Stromal cell of bone marrow (primary cell): ENCODE measurements at places on chromosomes 3 and 15.

GRCh38 chr3:101817992-101818391 is 31.3 kb upstream of the NFKBIZ start:
- DNase-seq: no peak

DNA sequence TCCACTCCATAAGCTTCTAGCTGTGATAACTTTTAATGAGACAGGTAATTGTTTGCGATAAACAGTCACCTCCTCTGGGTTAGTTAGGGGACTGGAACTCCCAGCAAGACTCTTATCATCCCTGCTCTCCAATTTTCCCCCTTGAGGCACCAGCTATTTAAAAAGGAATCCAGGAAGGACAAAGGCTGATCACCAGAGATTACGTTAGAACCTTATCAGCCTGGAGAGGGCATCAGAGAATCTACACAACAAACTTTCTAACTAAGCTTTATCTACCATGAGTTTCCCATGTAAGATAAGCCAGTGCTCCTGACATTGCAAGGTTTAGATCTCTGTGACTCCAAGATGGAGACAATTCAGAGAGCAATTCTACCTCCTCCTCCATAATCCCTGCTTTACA is 31.3 kb downstream of the GPR176 start:
- no peak for DNase-seq

DNA sequence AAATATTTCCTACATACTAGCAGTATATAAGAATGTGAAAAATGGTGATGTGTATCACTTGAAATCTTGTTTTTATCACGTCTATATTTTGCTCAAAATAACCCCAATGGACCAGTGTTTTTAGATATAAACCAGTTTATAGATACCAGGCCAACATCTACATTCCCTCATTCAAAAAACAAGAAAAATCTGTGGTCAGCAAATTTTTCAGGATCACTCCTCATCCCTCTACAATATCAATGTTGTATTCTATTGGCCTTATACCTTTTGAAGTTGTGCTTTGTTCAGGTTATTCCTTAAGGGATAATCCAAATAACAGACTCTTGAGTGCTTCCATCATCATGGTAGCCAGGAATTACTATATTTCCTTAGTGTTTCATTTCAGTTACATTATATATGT is 332.9 kb upstream of the ARRDC4 start:
- no peak for DNase-seq

DNA sequence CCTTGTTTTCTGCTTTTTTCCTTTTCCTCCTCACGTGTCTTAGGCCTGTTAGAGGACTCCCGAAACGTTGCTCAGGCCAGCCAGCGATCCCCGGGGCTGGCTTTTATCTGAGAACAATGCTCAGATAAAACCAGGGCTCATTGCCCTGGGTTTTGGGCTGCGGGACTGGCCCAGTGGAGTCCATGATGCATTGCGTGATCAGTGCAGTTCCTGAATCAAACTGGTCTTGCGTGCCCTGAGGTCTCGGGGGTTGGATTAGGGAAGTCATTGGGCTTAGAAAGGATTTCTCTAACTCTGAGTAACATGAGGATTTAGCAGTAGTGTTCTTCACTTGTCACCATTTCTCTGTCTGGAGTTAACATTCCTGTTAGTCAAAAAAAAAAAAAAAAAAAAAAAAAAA is 66.3 kb downstream of the CCR1 start:
- no peak for DNase-seq

- DNase-seq: no peak
Measured at GRCh38 chr15:27458345-27459084, 487.5 kb downstream of the GABRG3 start.

DNA sequence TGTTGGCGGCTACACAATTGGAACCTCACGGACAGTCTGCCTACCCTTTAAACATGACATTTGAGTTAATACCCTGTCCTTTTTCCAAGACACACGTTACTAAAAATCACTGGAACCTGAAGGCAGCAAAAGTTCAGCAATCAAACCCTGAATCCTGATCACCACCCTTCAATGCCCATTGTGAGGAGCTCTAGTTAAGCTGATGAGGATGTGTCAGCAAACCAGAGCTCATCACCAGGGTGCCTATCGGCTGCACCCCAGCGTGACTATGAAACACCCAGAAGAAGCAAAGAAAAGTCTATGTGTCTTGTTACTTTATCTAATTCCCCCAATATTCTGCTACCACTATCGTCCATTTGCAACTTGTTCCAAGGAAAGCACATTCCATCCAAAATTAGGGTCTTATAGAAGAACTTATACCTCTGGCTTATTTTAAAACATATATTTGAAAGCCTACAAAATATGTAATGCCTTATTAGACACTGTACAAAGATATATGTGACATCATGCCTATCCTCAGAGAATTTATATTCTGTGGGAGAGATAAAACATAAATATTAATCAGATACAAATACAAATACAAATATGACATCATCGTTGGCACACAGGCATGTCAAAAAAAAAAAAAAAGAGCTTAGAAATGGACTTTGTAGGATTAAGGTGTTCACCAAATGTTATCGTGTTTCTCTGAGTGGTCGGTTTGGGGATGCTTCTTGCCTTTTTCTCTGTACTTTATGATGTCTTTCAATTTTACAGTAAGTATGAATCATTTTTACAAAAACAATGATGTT is 219.7 kb upstream of the SETMAR start:
- no peak for DNase-seq

- no peak for DNase-seq
Measured at GRCh38 chr3:133987136-133987535, 42.6 kb downstream of the SLCO2A1 start.

DNA sequence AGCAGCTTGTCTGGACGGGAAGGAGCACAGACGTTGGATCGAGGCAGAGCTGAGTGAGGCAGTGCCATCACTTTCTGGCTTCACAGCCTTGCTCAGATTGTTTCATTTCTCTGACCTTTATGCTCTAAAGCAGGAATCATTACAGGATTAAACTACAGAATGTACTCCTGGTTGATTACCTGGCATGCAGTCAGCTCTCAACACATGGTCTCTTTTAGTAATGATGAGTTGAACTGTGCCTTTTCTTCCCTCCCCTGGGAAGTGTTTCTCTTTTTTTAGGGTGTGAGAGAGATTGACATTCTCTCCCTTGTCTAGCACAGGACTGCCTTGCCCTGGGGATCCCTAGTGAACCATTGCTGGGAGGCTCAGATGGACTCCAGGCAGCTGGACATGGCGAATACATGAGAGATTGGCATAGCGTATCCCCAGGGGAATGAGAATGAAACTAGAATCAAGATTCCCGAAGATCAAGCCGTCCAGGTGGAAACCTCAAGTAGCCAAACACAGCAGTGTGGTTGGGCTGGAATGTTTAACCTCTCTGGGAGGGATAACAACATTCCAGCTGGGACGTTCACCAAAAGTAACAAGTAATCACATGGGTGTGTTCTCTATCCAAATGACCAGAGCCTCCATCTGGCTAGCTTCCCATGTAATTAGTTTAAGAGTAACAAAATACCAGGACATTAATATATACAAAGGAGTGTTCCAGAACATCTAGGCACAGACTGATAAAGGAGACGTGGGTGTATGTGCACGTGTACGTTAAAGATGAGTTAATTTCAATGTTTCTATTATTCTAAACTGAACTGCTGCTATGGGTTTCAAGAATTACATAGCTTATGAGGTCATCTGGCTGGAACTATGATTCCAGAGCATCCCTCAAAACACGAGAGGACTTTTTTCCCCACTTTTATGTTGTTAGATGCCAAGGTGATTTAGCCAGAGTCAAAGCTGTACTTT is 118.6 kb upstream of the NR2E3 start:
- DNase-seq: no peak

DNA sequence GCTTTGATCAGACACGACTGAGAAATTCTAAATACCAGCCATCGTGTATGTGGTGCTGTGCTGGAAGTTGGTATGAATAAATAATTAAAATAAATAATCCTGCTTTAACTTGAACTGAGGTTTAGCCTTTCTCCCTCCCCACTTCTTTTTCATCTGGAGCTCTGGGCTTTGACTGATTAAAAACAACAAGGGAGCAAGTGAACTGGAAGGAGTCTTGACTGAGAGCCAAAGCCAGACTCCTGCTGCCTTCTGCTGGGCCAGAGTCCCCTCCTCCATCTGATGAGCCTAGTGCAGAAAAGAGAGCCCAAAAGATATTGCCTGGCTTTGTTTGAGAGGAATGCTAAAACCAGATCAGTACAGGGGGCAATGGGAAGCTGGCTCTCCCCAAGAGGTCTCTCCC is 96.0 kb downstream of the CCNL1 start:
- DNase-seq: no peak

- DNase-seq: no peak
Measured at GRCh38 chr15:76866008-76866407, 39.1 kb downstream of the SCAPER start.

DNA sequence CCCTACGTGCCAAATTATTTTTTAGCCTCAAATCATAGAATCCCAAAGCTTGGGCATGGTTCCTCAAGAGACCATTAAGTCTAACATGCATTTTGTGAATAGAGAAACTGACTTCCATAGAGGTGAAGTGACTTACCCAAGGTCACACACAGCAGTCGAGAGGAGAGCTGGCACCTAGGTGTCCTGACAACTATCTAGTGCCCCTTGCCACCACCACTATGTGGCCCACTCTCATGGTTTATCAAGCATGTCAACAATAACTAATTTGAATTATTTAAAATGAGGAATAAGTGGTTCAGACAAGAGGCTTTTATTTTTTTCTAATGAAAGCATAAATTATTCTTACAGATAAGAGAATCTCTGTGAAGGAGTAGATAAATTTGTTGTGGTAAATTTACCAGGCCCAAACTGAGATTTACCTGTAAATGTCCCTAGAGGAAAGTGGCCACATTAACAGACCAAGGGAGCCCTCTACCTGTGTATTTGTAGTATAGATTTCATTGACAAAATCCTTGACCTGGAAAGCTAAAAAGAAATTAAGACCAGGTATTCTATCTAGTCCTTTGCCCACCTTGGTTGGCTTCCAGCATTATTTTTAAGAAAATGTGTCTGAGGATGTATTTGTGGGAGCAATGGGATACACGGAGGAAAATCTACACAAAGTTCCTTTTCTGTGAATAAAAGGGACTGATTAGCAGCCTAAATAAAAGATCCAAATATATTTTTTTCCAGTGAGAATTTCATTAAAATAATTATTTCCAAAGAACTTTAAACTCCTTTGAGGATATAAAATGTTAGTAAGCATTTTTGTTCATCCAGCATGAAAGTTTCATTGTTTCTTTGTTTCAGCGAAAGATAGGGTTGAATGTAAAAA is 49.1 kb downstream of the IQCH start:
- DNase-seq: no peak

- peak; percentile 80 for DNase-seq
Measured at GRCh38 chr3:47009225-47010110, 30.0 kb downstream of the NBEAL2 start.

- DNase-seq: peak; percentile 50
Measured at GRCh38 chr3:137970914-137971831, 38.8 kb upstream of the CLDN18 start.

GRCh38 chr3:150292891-150293290 is 115.2 kb upstream of the TSC22D2 start:
- DNase-seq: no peak

GRCh38 chr15:68498076-68498475 is 66.1 kb upstream of the ITGA11 start:
- DNase-seq: no peak

- peak; percentile 1 for DNase-seq
Measured at GRCh38 chr3:167350245-167350862, 29.7 kb downstream of the ZBBX start.

DNA sequence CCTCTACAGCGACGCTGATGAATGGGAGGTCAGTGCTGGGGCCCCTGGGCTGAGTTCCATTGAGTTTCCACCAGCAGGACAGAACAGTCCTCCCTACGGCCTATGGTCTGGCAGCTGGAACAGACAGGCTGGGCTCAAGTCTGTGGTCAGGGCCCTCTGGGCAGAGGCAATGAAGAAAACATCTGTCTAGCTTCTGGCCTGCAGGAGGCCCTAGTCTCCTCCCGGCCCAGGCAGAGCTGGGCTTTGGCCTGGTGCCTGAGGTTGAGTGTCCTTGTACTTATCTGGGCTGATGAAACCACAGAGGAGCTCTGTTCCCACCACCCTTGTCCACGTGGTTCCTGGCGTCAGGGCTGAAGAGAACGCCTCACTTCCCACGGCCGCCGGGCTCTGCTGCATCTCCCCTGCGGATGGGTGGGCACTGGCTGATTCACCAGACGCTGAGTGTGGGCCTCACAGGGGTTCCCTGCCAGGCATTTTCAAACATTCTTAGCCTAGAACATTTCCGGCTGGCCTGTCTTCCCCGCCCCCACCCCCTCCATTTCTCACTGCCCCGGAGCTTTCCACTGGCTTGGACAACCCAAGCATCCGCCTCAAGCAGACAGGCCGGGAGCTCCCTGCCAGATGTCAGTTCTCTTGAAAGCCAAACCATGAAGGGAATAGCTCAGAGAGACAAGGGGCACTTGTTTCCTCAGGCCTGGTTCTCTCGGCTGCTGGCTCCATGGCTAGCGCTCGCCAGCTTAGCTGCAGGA is 20.3 kb downstream of the PPCDC start:
- DNase-seq: peak; percentile 99

GRCh38 chr3:152825566-152825965 is 9.4 kb upstream of the P2RY1 start:
- no peak for DNase-seq

DNA sequence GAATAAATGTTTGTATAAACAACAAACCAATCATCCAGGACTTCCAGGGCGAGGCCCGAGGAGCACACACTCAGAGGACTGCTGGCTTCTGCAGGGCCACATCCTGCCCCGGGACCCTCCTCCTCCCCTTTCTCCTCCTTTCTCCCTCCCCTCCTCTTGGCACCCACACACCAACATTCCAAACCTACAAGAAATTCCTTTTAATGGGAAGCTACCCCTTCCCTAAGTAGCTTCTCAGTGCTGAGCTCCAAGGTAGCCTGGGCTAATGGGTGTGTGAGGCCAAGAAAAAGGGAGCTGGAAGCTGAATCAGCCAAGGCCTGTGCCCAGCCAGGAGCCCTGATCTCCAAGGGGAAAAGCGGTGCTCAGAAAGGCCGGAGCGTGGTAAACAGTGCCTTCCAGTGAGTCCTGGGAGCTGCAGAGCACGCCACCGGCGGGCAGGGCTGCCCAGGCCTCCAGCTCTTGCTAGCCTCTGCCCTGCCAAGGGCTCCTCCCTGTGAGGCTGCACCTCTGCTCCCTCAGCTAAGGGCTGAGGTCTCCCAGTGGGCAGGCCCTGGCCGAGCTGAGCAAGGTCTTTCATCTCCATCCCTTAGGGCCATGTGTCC is 3.9 kb downstream of the ITIH3 start:
- no peak for DNase-seq

DNA sequence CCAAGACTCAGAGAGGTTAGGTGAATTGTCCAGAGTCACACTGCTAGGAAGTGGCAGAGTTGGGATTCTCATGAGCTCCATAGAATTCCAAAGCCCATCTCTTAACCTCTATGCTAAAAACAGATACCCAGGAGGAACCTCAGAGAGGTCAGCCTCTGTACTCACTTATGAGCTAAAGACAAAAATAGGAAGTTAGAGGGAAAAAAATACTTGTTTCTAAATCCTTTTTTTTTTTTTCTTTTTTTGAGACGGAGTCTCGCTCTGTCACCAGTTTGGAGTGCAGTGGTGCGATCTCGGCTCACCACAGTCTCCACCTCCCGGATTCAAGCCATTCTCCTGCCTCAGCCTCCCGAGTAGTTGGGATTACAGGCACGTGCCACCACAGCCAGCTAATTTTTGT is 31.4 kb downstream of the FSD2 start:
- no peak for DNase-seq

GRCh38 chr15:94164202-94164807 is 67.1 kb upstream of the MCTP2 start:
- peak; percentile 38 for DNase-seq
